GM12864 (cell line): ENCODE measurements at places on chromosomes 3 and 15.

GRCh38 chr15:66006986-66007385 is 137.7 kb downstream of the RAB11A start:
- no peak for DNase-seq

GRCh38 chr3:150761831-150762661 is 923 bp downstream of the SIAH2 start:
- DNase-seq, result no peak

- DNase-seq, result no peak
These were observed 91.1 kb upstream of the TPM1 start for GRCh38 chr15:62951481-62951880.

DNA sequence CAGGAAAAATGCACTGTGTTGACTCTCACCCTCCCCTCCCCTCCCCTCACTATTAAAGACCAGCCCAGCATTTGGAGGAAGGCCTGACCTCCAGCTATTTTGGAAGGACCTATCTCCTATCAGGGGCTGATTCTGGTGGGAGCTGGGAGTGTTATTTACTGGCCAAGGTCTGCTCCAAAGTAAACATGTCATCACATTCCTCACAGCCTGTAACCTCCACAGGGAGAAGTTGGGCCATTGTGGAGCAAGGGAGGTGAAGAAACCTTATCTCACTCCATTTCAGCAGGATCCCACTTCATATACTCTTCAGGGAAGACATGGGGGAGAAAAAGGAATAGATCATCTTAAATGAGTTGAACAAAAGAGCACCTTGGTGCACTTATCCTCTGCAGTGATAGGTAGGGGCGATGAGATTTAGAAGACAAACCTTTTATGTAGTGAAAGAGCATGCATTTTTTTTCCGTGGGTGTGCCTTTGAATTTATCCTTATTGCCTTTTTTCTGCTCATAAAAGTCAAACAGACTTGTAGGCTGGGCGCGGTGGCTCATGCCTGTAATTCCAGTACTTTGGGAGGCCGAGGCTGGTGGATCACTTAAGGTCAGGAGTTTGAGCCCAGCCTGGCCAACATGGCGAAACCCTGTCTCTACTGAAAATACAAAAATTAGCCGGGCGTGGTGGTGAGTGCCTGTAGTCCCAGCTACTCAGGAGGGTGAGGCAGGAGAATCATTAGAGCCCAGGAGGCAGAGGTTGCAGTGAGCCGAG is 15.6 kb upstream of the FLNB start:
- no peak for DNase-seq

DNA sequence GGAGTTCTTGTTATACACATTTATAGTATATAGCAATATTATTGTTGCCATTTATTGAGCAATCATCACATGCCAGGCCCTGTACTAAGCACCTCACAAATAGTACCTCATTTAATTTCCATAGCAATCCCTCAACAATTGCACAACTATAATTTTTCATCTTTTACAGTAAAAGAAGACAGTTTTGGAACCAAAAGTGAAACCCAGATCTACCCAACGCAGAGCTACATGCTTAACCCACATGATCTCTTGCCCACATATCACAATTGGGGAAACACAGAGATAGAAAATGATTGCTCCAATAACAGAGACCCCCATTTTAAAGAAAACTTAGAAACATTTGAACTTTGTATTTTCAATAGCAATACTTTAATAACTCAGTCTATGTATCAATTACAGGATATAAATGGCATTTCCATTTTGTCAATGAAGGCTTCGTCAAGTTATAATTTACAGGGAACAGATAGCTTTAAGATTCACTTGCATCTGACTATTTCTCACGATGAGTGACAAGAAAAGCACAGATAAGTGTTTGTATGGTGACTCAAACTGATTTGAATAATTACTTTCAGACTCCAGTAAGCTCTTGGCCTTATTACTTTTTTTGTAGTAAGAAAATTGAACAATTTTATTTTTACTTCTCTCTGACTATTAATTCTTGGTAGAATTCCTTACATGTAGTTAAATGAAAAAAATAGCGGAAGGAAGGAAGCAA is 38.7 kb upstream of the CCDC50 start:
- DNase-seq, result no peak

GRCh38 chr3:18409266-18409665 is 15.9 kb downstream of the SATB1 start:
- DNase-seq, result no peak

GRCh38 chr15:60420203-60420716 is 22.5 kb upstream of the ANXA2 start:
- no peak for DNase-seq

DNA sequence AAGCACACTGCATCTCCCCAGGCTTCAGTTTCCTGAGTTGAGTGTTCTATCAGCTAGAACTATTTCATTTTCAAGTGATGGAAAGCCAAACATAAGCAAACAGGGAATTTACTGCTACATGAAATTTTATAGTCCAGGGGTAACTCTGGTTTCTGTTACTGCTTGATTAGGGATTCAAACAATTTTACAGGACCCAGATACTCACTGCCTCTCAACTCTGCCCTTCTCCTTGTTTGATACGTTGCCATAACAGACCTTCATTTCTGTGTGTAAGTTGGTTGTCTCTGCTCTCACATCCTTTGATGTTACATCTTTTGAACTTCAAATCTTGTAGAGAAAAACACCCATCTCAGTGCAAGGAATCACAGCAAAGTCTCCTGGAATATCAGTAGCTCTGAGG is 572.7 kb downstream of the UNC13C start:
- no peak for DNase-seq

GRCh38 chr3:81483046-81483445 is 278.4 kb downstream of the GBE1 start:
- DNase-seq, result no peak

- no peak for DNase-seq
These were observed 341.6 kb upstream of the AZI2 start for GRCh38 chr3:28690176-28690575.

- no peak for DNase-seq
These were observed at the start of gene FAM81A for GRCh38 chr15:59437817-59438624. TSS of gene FAM81A (plus strand) at chr15:59438186. CDS start at chr15:59458627, 20,441 bp downstream.

- no peak for DNase-seq
These were observed 38.0 kb upstream of the CMTM8 start for GRCh38 chr3:32200490-32200889.

- no peak for DNase-seq
These were observed 32.6 kb downstream of the HERC1 start for GRCh38 chr15:63801171-63801570.

- no peak for DNase-seq
These were observed 1.4 kb downstream of the HTD2 start for GRCh38 chr3:58307639-58308215.

DNA sequence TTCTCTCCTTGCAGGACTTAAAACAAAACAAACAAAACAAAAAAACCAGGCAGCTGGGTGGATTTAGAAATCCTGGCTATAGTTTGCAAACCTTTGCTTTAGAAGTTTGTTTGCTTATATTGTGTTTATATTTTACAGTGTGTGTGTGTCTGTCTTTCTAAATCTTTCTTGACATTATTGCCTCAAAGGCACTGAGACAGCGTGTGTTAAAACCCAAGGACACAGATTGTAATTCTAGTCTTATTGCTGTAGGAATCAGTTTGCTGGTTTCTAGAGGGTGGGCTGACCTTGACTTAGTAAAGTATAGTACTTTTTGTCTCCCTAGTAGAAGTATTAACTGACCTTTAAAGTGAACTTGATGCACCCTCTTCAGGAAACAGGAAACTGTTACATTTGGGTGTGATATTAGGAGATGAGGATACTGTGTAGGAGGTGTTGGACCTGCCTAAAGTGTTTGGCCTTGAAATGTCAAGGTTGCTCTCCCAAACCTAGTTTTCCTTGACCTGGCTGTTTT is 71.0 kb downstream of the TCF12 start:
- DNase-seq, result no peak

GRCh38 chr3:150521463-150521862 is 24.8 kb downstream of the SERP1 start:
- DNase-seq, result no peak

- no peak for DNase-seq
These were observed 230.2 kb upstream of the CD96 start for GRCh38 chr3:111311709-111312235.

DNA sequence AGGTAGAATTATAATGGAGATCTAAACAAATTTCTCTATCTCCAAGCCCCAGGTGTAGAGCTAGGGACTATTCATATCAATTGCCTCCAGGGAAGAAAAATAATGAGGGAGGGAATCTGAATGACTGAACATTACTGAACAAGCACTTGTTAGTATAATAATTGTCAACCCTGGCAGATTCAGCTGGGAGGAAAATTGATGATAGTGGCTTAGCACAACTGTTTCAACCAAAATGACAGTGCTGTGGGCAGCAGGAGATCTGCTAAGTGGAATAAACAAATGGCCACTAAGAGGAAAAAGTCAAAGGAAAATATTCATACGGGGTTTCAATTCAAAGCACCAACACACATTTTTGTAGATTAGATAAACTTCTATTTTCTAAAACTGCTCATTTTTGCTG is 294.9 kb upstream of the ZNF385D start:
- DNase-seq, result no peak

DNA sequence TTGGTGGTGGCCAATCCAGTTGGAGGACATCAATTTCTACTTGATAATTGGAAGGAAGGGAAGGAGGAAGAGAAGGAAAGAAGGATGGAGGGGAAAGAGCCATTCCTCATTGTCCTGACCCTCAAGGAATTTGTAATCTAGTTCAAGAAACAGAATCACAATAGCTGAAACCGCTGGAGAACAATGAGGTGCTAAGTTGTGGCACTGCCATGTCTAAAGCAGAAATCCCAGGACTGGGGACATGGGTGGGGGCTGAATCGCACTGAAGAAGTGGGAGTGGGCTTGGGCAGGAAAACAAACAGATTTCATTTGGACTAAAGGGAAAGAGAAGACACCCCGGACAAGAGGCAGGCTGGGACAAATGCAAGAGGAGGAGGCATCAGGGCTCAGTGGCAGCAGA is 183.6 kb downstream of the UACA start:
- no peak for DNase-seq

GRCh38 chr3:98680723-98681122 is 82.4 kb upstream of the ST3GAL6 start:
- DNase-seq, result no peak

GRCh38 chr3:137294839-137295238 is 337.1 kb downstream of the IL20RB start:
- no peak for DNase-seq

DNA sequence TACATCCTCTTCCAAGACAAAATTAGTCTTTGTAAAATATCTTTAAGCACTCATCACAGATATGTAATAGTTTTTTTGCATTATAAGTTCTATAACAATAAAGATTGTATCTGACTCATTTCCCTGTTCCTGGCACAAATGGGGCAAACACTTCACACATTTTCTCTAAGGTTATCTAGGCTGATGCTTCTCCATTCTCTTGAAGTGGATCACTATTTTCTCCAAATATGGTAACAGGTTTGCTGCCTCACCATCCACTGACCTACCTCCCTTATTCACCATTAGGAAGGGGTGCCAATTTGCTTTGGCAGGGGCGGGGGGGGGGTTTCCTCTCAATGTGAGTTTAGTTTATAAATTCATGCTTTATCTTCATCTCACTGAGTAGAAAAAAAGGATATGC is 767.7 kb upstream of the LMCD1 start:
- DNase-seq, result no peak

- no peak for DNase-seq
These were observed 101.0 kb downstream of the ATP10A start for GRCh38 chr15:25761971-25762662.

DNA sequence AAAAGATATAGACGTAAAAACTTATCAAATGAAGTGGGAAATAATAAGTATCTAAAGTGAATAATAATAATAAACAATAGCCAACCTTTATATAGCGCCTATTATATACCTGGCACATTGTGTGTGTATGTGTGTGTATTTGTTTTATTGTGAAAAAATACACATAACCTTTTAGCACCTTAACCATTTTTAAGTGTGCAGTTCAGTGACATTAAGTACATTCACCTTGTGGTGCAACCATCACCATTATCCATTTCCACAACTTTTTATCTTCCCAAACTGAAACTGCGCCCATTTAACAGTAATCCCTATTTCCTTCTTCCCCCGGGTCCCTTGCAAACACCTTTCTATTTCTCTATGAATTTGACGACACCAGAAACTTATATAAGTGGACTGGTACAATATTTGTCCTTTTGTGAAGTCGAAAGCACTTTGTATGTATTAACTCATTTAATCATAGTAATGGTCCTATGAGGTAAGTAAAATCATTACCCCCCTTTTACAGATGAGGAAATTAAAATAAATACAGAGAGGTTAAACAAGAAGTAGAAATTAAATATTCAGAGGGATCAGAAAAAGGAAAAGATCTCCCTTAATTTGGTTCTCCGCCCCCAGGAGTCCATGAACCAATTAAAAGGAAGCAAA is 33.5 kb downstream of the GJD2 start:
- DNase-seq, result no peak
